ENCODE measurements at places on chromosomes 16 and 17.

- no peak for DNase-seq
Measured at GRCh38 chr17:44601539-44601938, 44.3 kb downstream of the FZD2 start.

DNA sequence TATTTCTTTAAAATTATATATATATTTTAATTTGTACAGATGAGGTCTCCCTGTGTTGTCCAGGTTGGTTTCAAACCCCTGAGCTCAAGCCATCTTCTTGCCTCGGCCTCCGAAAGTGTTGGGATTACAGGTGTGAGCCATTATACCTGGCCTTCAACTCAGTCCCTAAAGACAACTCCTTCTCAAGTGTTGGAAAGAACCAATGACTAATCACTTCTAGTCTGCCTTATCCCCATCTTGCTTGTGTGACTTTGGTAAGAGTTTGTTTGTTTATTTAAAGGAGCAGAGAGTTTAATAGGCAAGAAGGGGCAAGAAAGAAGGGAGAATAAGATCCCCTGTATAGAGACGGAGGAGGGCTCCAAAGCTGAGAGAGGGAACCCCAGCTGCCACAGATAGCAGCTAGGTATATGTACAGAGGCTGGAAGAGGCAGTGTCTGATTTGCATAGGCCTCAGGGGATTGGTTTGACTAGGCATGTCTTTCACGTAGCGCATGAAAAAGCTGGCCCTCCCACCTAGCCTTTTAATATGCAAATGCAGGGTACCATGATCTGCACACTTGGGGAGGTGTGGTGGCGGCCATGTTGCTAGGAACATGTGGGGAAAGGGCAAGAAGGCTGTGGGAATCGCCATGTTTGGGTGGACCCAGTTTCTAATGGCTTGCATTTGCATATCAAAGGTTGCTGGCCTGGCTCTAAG, 21.5 kb downstream of the ABCC1 start:
- no peak for DNase-seq

- DNase-seq: peak; percentile 92
Measured at GRCh38 chr17:19447085-19447583, 36.1 kb downstream of the RNF112 start.

GRCh38 chr17:43994272-43995149, 9.9 kb upstream of the NAGS start:
- DNase-seq: peak; percentile 86

DNA sequence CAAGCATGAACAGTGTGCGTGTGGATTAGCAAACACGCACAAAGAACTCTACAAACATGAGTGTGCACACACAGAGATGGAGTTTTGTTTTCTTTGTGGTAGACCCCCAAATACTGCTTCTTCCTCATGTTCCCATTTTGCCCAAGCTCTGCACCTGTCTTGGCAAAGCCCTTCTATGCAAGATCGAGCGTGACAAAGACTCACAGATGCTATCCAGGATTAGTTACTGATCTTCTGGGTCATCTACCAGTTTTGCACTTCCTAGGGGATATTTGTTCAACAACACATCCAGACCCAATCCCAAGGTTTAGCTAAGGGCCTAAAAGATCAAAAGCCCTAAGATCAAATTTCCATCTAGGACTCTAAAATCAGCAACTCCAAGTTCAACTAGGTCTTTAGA, 16.0 kb downstream of the LRRC36 start:
- no peak for DNase-seq

- DNase-seq: no peak
Measured at GRCh38 chr17:13484020-13484419, 117.7 kb downstream of the HS3ST3A1 start.

- DNase-seq: no peak
Measured at GRCh38 chr17:79969906-79970305, 65.8 kb downstream of the TBC1D16 start.

GRCh38 chr17:20066253-20066652, 57.1 kb downstream of the SPECC1 start:
- DNase-seq: no peak

DNA sequence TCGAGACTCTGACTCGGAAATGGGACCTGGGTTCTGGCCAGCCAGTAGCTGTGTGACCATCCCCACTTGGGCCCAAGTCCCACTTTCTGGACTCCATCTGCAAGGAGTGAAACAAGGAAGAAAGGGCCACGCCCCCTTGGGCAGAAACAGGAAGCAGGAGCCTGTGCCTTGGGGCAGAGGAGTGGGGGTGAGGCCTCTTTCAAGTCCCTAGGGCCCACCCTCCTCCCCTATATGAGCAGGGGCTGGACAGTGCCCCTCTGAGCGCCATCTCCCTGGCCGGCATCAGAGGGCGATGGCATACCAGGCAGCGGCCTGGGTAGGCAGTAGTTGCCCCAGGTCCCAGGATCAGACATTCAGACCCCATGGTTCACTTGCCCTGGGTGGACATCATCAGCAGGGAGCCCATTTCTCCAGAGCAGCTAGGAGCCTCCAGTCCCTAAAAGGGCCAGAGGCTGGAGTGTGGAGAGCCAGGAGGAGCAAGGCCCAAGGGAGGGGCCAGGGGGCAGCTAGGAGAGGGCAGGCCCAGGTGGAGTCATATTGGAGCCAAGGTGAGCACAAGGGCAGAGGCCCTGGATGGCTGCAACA, 7.1 kb downstream of the BCAR1 start:
- DNase-seq: no peak

DNA sequence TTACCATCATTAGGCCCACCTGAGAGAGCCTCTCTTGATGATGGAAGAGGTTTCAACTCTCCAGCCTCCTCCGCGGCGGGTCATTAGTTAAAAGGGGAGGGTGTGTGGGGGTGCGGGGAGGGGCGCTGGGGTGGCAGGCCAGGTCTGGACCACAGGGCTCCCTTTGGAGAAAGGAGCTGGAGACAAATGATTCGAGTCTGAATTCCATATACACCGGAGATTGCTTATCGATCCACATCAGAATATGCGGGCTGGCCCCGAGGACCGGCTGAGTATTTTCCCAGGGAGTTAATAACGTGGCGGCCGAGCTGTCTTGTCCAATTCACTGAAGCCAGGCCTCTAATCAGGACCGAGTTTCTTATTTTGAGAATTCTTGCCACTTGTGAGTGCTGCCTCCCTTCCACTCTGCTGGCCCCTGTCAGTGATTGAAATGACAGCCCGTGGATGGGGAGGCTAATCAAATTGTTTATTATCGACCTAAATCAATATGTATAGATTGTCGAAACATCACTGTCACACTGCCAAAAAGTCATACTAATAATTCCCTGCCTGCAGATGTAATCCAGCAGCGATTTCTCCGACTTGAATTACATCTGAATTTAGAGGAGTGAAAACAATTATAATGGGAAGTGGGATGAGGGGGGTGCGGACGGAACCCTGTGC, 202.7 kb downstream of the SALL1 start:
- no peak for DNase-seq

- DNase-seq: peak; percentile 53
Measured at GRCh38 chr16:23679274-23679985, 741 bp downstream of the PLK1 start.

- peak; percentile 32 for DNase-seq
Measured at GRCh38 chr17:79006046-79006445, 3.5 kb downstream of the CANT1 start.

- peak; percentile 50 for DNase-seq
Measured at GRCh38 chr16:48057048-48057447, 98.7 kb downstream of the ABCC12 start.

DNA sequence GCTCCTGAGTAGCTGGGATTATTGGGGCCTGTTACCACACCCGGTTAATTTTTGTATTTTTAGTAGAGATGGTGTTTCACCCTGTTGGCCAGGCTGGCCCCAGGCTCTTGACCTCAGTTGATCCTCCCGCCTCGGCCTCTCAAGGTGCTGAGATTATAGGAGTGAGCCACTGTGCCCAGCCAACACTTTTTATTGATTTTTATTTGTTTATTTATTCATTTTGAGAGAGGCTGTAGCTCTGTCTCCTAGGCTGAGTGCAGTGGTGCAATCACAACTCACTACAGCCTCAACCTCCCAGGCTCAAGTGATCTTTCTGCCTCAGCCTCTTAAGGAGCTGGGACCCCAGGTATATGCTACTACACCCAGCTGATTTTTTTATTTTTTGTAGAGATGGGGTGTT, 54.7 kb downstream of the TNRC6A start:
- DNase-seq: no peak

DNA sequence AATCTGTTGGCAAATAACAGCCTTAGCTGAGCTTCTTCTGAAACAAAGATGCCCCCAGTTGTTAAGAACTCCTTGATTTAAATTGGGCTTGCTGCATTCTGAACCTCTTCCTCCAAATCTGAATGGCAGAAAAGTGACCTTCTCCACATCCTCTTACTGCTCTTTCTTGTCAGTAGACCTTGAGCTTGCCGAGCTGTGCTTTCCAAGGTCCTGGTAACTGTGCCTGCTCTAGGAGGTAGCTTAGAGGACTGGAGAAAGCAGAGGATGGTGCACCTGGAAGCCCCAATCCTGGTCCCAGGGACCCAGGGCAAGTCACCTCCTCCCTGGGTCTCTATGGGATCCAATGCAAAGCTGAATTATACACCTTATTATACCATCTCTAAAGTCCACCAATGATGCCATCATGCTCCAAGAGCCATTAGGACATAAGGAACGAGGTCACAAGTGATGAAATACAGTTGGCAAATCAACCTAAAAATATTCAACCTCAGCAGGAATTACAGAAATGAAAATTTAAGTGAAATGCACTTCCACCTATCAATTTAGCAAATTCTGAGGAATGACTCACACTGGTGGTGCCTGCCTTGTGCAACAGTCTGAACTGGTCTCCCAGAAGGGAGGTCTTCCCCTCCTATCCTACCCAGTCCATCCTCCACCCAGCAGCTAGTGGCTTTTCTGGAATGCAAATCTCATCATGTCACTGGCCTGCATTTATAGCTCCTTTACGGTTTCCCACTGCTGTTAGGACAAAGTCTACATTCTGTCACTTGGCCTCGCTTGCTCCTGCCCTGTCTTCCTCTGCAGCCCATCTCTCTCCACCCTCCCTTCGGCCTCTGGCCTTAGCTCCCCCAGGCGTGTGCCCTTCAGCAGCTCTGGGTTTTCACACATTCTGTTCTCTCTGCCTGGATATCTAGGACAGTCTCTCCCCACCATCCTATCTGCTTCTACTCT, 36.6 kb downstream of the TOM1L2 start:
- no peak for DNase-seq

- DNase-seq: no peak
Measured at GRCh38 chr17:55068862-55069811, 100.6 kb downstream of the STXBP4 start.

DNA sequence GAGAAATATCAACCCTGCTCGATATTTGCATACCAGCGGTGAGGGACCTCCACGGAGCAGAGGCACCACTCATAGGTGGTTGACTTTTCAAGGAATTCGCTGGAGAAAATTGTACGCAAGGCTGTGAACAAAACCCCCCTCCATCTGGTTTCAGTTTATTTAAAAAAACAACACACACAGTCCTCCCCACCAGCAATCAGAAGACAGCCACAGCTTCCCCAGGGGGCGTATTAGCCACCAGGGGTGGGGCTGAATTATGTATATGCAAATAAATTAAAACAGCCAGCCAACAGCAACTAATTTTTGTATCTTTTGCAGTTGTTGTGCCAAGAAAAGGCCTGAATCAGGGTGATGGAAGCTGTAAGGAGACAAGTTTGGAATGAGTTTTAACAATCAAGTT, 5.9 kb upstream of the HSD11B2 start:
- DNase-seq: no peak

- DNase-seq: no peak
Measured at GRCh38 chr16:85860413-85861094, 38.4 kb upstream of the IRF8 start.

- DNase-seq: no peak
Measured at GRCh38 chr17:61253362-61253761, 146.3 kb upstream of the TBX2 start.

GRCh38 chr17:77476498-77476897, 335.7 kb downstream of the SEC14L1 start:
- no peak for DNase-seq

DNA sequence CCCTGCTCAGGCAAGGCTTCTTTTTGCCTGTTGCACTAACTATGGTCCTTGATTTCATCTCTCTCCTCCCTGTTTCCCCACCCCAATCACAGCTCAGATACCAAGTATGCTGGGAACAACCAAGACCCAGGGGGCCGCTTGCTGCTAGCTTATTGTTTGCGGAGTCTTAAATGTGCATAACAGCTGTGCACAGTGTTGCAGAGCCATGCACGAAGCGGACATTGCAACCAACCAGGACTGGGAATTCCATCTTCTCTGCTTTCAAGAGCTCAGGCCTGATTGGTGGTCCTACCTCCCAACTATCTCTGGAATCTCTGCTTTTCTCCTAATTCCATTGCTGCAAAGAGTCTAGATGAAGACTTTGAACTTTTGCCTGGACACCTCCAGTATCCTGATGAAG, 281.3 kb upstream of the TNRC6C start:
- DNase-seq: no peak

DNA sequence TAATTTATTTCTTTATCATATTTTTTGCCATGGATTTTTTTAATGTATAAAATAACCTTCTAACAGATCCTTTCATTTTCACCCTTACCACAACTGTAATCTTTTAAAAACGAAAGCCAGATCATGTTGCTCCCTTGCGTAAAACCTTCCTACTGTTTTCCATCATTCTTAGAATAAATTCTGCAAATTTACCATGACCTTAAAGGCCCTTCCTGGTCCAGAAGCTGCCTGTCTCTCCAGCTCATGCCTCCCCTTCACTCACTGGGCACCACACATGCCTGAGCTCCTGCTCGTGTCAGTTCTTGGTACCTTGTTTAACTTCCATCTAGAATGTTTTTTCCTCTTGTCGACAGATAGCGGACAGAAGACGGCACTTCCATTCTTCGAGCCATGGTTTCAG, 245.0 kb upstream of the CDH5 start:
- no peak for DNase-seq

- no peak for DNase-seq
Measured at GRCh38 chr17:40542558-40543411, 22.5 kb downstream of the CCR7 start.

DNA sequence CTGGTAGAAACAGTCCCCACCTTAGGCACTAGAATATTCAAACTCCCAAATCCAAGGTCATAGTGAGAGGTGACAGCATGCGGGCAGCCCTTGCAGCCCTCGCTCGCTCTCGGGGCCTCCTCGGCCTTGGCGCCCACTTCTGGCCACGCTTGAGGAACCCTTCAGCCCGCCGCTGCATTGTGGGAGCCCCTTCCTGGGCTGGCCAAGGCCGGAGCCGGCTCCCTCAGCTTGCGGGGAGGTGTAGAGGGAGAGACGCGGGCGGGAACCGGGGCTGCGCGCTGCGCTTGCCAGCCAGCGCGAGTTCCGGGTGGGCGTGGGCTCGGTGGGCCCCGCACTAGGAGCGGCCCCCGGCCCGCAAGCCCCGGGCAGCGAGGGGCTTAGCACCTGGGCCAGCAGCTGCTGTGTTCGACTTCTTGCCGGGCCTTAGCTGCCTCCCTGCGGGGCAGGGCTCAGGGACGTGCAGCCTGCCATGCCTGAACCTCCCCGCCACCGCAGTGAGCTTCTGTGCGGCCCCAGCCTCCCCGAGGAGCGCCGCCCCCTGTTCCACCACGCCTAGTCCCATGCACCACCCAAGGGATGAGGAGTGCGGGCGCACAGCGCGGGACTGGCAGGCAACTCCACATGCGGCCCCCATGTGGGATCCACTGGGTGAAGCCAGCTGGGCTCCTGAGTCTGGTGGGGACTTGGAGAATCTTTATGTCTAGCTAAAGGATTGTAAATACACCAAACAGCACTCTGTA, 45.0 kb downstream of the KPNA2 start:
- DNase-seq: no peak

GRCh38 chr16:56688762-56689161, 6.5 kb downstream of the MT1X start:
- DNase-seq: peak; percentile 9

- no peak for DNase-seq
Measured at GRCh38 chr17:78595135-78595810, 18.1 kb upstream of the DNAH17 start.

- DNase-seq: peak; percentile 21
Measured at GRCh38 chr16:30533748-30534367, 800 bp downstream of the ZNF747 start.

GRCh38 chr16:30761427-30761927, 385 bp downstream of the CFAP119 start:
- peak; percentile 75 for DNase-seq
